ENCODE measurements at places on chromosomes 5 and 9. TPM values are rescaled to one million over a fixed set of nuclear protein-coding genes. Genes with fewer than 3 reads are reported as not detected.

The TSTD2 gene
- total RNA-seq: 23.5 TPM

The CDH9 gene
- 0.59 TPM for total RNA-seq

The SPINK6 gene
- not detected for total RNA-seq

The DDX46 gene
- 31.2 TPM for total RNA-seq

The SV2C gene
- not detected for total RNA-seq

The TMEM161B gene
- total RNA-seq: 17.1 TPM

The PPIC gene
- total RNA-seq: 70.4 TPM

The C9orf153 gene
- 1.1 TPM for total RNA-seq

The RRAGA gene
- 51.2 TPM for total RNA-seq

The FOXD4L6 gene
- total RNA-seq: 0.37 TPM

The SLC36A2 gene
- total RNA-seq: not detected

The GDNF gene
- total RNA-seq: 1.2 TPM

The ASTN2 gene
- 10.6 TPM for total RNA-seq

The ASPN gene
- not detected for total RNA-seq

The GABRB2 gene
- 0.30 TPM for total RNA-seq

The FAM78A gene
- 0.74 TPM for total RNA-seq

Measured in smooth muscle cell of the umbilical artery (primary cell).